Stimulated activated CD4-positive, alpha-beta T cell treated with anti-CD3 and anti-CD28 coated beads, Interleukin-1b, Interleukin-23, amount 100 ng/mL, for 1 hour (primary cell): ENCODE measurements at places on chromosomes 6 and 20.

GRCh38 chr20:62052842-62053464, 12.7 kb downstream of the TAF4 start:
- DNase-seq, result no peak

GRCh38 chr20:60206259-60206658, 248.0 kb downstream of the CDH26 start:
- DNase-seq, result no peak

- no peak for DNase-seq
These were observed 368.5 kb upstream of the EPHA7 start for GRCh38 chr6:93787841-93788240.

GRCh38 chr6:166633732-166634535, 6.9 kb upstream of the RPS6KA2 start:
- DNase-seq, result no peak

GRCh38 chr6:15453622-15454021, 207.8 kb downstream of the JARID2 start:
- DNase-seq, result no peak

DNA sequence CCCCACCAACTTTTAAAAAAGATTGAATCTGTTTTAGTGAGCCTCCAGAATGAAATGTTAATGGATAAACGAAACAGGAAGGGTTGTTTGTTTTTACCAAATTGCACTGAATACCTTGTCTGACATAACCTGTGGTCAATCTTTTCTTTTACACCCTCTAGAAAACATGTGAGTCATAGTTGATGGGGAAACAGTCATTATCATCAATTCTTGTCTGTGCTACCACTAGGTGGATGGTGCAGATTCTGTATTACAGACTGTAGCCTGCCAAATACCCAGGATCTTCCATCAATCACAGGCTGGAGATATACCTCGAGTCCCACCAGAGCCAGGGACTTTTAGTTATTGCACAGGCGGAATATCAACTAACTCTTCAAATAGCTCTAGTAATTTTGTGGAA, 29.5 kb upstream of the PKIB start:
- no peak for DNase-seq

DNA sequence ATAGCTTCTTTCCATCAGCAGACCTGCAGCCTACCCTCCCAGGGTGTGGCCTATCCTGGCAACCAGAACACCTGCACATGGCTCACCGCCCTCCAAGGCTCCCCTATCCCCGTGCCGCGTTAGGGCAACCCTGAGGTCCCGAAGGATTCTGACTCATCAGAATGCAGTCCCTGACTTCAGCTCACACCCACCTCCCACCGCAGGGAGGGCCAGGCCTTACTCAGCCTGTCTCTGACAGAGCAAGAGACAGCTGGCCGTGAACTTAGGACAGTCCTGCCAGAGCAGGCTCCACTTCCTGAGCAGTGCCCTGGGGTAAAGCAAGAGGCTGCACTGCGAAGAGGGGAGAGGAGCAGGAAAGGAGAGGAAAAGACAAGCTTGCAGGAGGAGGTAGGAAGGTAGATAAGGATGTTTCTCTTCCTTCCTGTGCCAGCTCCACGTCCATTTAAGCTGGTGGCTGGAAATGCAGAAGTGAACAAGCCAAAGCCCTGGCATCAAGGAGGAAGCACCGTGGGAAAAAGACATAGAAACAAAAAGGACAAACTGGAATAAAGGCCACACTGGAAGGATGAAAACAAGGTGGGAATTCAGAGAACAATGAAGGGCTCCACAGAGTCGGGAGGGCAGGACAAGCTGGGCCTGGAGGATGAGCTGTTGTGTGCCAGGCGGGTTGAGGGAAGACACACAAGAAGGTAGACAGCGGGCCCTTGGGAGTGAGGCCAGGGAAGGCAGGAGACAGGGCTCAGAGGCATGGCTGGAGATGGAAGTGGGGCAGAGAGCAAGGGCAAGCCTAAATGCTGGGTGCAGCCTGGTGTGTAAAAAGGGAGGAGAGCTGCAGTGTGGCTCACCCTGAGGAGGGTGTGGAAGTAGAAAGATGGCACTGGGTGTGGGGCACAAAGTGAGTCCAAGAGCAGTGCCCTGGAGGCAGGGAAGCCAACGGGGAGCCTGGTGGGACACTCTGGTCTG, 102.7 kb downstream of the SLC23A2 start:
- no peak for DNase-seq

- no peak for DNase-seq
These were observed 80.2 kb downstream of the LRFN2 start for GRCh38 chr6:40506954-40507353.

DNA sequence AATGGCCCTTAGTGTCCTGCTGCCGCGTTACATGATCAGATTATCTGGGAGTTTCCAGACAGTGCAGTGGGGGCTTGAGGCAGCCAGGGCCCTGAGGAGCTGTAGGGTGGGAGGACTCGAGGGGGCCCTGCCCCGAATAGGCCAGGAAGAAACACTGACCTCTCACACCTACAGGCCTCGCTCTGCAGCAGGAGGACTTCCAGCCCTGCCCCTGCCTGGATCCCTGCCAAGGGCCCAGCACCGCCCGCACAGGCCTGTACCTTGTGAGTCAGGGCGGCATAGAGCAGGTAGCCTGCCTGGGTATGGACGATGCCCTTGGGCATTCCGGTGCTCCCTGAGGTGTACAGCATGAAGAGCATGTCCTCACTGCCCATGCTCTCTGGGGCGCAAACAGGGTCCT, 30.1 kb upstream of the APMAP start:
- DNase-seq, result no peak

DNA sequence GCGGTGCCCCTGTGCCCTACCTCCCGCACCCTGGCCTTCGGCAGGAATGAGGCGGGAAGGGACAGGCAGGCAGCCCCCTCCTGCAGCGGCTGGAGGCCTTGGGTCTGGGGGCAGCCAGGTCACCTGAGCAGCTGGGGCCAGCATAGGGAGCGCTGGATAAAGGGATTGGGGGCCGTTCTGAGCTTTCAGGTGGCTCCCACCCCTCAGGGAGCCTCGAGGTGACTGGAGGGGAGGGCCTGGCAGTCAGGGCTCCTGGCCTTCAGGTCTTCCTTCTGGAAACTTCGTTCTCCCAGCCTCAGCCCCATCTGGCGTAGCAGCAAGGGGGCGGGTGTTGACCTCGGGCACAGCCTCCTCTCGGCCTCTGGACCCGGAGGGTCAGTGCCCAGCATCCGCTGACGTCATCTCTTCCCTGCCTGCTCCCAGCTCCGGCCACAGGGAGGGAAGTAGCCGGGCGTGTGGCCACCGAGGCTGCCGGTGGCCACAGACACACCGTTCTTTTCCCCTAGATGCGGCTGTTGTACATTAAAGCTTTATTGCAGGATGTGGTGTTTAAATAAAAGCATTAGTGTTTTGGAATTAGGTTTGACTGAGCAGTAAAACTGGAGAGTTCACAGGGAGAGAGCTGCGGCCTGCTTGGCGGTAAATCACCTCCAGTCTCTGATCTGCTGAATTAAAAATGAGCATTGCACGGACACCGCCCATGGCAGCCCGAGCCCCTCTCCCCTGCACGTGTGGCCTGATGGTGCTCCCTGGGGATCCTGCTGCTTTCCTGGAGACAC, 80.0 kb upstream of the GATA5 start:
- DNase-seq, result no peak

DNA sequence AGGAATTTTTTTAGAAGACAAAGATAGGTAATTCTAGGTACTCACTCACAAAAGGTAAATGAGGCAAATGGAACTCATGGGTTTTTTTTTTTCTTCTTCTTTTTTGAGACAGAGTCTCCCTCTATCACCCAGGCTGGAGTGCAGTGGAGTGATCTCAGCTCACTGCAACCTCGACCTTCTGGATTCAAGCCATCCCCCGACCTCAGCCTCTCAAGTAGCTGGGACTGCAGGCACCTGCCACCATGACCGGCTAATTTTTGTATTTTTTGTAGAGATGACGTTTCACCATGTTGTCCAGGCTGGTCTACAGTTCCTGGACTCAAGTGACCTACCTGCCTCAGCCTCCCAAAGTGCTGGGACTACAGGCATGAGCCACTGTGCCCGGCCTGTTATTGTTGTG, 126.1 kb downstream of the LRRC1 start:
- no peak for DNase-seq

- DNase-seq, result no peak
These were observed 98.9 kb downstream of the EYA2 start for GRCh38 chr20:46993465-46994095.

DNA sequence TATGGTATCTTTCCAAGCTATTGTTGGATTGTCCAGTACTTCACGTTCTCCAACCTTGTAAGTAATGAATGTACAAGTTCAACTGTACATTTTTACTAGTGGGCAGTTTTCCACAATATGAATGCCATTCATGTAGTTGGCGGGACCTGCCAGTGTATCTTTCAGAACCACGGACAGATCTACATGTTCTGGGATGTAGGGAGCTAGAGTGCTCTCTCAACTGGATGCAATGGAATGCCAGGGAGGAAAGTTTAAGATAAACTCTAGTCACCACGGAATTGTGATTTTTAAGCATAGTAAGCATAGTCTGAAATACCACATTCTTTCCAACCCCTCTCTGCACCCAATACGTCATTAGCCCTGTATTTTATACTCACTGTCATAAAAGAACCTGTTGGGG, 21.5 kb upstream of the HLA-C start:
- no peak for DNase-seq

DNA sequence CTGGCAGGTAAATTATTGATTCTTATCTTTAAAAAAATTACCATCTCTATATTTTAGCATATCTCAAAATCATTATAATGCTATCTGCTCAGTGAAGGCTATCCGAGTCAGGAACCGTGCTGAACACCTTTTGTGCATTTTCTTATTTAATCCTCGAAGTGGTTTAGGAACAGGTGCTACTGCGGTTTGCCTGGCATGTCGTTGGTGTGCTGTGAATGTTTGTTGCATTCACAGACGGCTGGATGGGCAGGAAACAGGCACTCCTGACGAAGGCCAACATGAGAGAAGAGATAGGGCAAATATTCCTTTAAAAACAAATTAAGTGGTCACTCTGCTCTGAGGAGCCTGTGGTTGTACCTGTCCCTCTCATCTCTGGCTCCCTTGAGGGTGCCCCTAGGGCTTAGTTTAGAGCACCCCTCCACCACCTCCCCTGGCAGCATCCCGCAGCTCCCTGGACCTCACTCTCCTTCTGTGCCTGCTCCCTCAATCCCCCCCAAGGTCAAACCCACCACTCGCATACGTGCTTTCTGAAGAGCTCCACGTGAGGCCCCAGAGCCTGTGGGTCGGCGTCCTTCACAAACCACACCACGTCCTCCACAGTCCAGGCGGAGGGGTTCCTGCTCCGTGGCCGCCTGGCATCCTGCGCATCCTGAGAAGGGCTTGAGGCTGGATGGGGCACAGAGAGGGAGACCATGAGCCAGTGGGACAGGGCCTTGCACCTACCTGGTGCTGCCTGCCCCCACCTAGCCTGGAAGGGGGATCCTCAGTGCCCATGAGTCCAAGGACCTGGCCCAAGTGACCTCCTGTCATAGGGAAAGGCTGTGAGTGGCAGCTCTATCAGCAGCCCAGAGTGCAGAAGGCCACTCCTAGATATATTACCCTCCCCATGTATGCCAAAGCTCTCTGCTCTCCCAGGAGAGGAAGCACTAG, 116.5 kb downstream of the SCML4 start:
- DNase-seq, result no peak

DNA sequence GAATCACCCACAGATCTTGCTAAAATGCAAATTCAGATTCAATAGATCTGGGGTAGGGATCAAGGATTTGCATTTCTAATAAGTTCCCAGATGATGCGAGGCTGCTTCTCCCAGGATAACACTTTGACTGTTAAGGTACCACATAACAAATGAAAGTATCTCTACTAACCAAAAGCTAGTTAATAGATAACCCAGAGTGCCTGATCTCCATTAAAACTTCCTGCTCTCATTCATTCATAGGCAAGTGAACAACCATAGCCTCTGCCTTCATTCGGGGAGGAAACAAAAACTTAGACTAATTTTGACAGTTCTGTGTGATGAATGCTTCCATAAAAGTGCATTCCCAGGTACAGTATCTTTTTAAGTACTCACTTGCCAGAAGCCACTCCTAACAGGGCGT, 265.6 kb upstream of the BTBD3 start:
- DNase-seq, result no peak

DNA sequence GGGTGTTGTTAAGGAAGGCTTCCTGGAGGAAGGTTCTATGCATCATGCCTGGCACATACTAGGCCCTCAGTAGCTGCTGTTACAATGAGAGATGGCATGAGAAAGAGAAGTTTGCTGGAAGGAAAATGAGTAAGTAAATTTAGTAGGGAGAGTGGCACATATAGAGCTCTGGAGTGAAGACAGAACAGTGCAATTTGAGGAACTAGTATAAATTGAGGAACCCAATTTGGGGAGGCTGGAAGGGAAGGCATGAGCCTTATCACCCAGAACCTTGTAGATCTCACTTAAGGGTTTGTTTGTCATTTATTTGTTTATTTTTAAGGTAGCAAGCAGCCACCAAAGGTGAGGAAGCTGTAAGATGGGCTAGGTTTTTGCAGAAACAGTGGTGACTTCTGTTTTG, 87.1 kb upstream of the SCGN start:
- no peak for DNase-seq

- no peak for DNase-seq
These were observed 496.0 kb upstream of the MARCKS start for GRCh38 chr6:113361014-113361645.

GRCh38 chr6:135503703-135504475, 6.3 kb upstream of the AHI1 start:
- DNase-seq, result no peak

- DNase-seq, result no peak
These were observed 501.8 kb upstream of the SULF2 start for GRCh38 chr20:48287021-48287494.

- no peak for DNase-seq
These were observed 39.5 kb downstream of the PKIB start for GRCh38 chr6:122649701-122650100.

DNA sequence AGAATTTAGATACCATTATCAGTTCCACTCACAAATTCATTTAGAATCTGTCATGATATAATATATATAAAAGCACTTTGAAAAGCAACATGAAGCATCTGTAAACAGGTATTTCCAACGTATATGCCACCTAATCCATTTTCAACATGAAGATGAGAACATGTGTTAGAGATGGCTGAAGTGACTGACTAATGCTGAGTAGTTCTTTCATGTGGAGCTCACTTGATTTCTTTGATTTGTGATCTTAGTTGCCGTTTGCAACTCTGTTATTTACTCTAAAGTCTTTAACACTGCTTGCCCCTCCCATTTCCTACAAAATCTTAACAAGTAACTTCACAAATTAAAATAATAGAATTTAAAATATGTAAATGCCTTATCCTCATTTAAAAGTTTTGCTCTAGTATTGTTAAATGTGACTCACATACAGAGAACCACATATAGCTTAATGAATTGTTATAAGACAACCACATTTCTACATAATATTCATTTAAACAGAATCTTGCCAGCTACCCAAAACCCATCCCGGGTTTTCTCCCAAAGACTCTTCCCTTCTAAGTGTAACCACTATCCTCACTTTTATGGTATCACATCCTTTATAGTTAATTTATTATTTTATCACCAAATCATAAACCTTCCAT, 78.3 kb downstream of the ME1 start:
- DNase-seq, result no peak

GRCh38 chr6:153121311-153121710, 9.8 kb downstream of the RGS17 start:
- DNase-seq, result no peak
